H7 (cell line): ENCODE measurements at places on chromosomes 4 and X. TPM values are rescaled to one million over a fixed set of nuclear protein-coding genes. Genes with fewer than 3 reads are reported as not detected.

DNA sequence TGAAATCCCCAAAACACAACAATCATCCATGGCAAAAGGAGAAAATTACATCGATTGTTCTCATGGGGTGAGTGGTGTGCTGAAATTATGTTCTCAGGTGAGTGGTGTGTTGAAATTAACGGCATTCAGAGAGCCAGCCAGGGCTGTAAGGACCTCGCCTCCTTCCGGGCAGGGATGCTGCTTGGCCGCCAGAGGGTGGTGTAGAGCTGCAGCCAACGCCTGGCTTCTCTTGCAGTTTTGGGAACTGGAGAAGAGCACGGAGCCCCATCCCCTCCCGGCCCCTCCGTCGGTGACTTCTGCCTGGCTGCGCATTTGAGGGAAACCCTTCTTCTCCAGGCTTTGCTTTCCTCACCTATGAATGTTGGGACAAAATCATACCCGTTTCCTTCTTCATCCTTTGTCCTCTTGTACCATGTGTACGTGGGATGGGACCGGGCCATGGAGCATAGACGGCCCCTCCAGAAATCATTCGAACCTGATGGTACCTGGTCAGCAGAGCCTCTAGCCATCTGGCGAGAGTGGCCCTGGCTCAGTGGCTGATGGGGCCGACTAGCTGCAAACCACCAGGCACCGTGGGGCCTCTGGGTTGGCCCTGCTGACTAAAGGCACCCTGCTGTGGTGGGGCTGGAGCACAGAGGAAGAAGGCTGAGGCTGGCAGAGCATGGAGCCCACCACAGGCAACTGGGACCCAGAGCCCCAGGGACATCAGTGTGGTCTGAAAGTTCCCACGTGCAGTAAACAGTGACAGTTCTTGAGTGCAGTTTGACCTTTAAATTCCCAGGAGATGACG, 28.4 kb downstream of the TRMT44 start:
- DNase-seq: peak; percentile 96

DNA sequence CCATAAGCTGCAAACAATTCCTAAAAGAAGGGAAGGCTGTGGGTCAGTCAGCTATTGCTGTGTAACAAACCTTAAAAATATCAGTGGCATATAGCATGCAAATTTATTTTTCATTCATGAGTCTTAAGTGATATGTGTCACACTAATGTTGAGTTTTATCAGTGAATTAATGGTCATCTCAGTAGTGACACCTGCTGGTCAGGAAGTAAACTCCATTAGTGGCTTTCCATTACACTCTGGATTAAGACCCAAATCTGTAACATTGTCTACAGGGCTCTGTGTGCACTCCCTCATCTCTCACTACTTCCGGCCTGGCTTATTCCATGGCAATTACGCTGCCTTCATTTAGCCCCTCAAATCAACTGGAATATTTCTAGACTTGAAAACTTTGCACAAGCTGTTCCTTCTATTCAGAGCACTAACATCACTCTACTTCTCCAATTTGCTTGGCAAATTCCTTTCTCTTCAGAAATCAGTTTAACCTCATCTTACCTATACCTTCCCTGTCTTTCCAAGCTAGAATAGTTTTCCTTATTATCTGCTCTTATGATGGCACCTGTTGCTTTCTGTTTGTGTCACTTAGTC, 217.3 kb upstream of the TAPT1 start:
- peak; percentile 36 for DNase-seq

DNA sequence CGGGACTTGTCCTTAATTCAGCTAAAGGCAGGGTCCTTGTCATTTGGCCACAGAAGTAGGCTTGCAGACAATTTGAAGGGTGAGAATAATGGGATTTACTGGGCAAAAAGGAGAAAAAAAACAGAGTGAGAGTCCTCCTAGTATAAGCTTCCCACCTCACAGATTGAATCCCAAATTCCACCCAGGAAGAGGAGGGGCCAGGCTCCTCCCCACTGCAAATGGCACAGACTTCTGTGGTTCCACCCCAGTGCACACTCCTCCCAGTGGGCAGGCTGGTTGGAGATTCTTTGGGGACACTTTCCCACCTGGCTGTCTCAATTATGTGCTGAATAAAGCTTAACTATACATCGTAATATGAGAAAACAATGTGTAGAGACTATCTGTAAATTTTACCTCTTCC, 31.6 kb downstream of the MEPE start:
- no peak for DNase-seq

GRCh38 chr4:87092389-87093141, 127.9 kb downstream of the KLHL8 start:
- no peak for DNase-seq

DNA sequence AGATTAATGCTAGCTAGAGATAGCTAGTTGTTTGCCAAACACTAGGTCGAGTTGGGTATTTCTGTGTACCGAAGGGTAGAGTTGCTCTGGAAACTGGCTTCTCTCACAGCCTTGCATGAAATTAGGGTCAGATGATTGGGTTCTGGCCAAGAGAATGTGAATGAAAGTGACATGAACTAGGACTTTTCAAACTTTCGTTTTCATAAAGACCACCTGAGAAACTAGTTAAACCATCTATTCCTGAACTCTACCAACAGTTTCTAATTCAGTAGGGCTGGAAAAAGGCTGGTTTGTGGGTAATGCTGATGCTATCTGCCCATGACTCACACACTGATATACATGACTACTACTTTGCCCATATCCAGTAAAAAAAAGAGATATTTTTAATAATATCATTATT, 157.6 kb downstream of the GASK1B start:
- no peak for DNase-seq

The GATA1 gene
- total RNA-seq: not detected in 2 replicates

The MAGEC2 gene
- not detected in 2 replicates for total RNA-seq

The SSX4B gene
- total RNA-seq: 0.26 TPM in 1 of 2 replicates, not detected in the other

GRCh38 chr4:183863155-183863825, 41.8 kb upstream of the STOX2 start:
- no peak for DNase-seq

DNA sequence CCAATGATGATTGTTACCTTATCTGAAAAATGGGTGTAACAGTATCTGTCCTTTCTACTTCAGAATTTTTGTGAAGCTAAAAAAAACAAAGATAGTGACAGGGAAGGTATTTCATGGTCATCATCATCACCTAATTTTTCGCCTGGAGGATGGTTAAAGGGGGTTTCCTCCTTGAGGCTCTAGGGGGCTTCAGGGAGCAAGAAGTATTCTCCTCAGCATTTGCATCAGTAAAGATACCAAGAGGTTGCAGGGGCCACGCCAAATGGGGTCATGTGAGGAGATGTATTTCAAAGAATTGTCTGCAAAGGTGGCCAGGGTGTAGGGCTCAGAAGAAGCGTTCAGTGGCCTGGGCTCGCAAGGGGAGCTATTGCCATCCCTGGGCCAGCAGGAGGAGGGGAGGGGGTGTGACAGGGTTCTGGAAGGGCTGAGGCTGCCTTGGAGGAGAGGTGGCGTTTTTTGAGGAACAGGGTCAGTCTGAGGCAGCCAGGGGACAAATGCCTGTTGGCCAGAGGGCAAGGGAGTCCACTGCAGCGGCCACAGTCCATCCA, 7.3 kb upstream of the NSG1 start:
- peak; percentile 68 for DNase-seq

The PNCK gene
- 1.7 and 5.5 TPM in 2 replicates for total RNA-seq

The PGAM4 gene
- 0.26 and 0.28 TPM in 2 replicates for total RNA-seq

The SPANXN4 gene
- total RNA-seq: not detected in 2 replicates

DNA sequence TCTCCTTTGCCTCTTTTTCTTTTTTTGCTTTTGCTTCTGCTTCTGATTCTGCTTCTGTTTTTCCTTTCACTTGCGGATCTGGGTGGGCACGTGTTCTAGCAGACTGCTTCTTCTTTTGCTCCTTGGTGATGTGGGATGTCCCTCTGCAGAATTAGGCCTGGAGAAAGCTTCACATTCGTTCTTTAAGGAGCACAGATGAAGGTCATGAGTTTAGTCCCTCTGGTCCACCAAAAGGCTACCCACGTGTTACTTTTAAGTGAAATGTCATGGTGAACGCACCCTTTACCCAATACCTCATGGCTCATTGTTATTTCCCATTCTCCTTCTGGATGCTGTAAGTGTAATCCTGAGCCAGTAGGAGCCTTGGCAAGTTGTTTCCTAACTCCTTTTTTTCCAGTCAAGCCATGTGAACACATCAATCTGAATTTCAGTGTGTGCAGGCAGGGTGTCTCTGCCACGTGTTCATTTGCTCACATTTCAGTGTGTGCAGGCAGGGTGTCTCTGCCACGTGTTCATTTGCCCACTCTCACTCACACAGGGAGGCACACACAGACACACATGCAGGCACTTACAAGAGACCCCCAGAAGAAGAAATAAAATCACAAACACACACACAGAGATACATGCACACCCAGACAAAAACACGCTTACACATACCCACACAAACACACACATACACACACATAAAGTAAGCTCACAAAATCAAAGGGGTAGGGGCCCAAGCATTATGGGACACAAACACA, 36.9 kb downstream of the NBDY start:
- peak; percentile 4 for DNase-seq

GRCh38 chr4:133474501-133474900, 325.4 kb downstream of the PCDH10 start:
- no peak for DNase-seq

GRCh38 chr4:107740381-107740780, 20.3 kb upstream of the PAPSS1 start:
- DNase-seq: no peak

The EXOC1 gene
- 17.8 and 24.2 TPM in 2 replicates for total RNA-seq

DNA sequence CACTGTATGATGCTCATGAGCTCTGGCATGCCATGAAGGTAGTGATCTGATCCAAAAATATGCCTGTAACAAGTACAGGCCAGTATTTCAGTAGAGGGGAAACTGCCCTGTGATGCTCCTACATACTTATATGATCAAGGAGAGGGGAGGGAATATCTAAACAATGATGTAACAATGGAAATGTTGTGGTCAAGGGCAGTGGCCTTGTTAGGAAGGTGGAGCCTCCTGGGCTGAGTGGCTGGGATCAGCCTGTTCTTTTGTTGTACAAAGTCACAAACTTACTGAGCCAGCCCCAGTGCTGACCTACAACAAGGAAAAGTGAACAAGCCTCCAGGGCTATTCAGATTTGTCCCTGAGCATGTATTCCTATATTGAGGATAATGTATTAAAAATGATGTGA, 70.3 kb downstream of the ANXA10 start:
- no peak for DNase-seq

GRCh38 chr4:169811476-169811875, 53.7 kb upstream of the HPF1 start:
- no peak for DNase-seq

GRCh38 chr4:164888096-164888715, 11.2 kb downstream of the APELA start:
- no peak for DNase-seq

GRCh38 chr4:1055721-1056590, 44.5 kb downstream of the FGFRL1 start:
- peak; percentile 91 for DNase-seq

The XAGE2 gene
- total RNA-seq: not detected in 2 replicates

DNA sequence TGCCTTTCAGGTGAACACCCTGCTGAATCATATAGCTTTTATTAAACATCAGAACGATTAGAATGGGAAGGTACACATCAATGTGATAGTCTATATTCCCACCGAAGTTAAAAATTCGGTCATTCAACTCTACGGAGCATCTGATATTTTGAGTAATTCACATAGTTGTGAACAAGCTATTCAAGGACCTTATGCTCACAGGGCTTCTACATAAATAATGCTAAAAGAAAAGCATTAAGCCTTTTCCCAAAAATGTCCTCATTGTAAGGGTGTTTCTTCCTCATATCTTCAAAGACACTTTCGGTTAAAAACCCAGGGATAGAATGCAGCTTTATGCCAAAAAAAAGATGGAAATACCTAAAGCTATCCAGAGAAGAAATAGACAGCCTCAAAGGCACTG, 79.7 kb upstream of the EDNRA start:
- no peak for DNase-seq

- DNase-seq: peak; percentile 31
These were observed 115.9 kb upstream of the TEX13D start for GRCh38 chrX:124216396-124217115.
